Right renal pelvis (tissue), 4 donors: ENCODE measurements at places on chromosomes 5 and 9. TPM values are rescaled to one million over a fixed set of nuclear protein-coding genes. Genes with fewer than 3 reads are reported as not detected.

Gene HAPLN1
- 9.5 TPM for polyA plus RNA-seq

Gene ICE1
- polyA plus RNA-seq, result 33.1 TPM

Gene CCNO
- polyA plus RNA-seq, result 8.2 TPM

Gene KCNV2
- 0.09 TPM for polyA plus RNA-seq

Gene LHX2
- 0.28 TPM for polyA plus RNA-seq
